ENCODE measurements at places on chromosomes 11 and 22.

DNA sequence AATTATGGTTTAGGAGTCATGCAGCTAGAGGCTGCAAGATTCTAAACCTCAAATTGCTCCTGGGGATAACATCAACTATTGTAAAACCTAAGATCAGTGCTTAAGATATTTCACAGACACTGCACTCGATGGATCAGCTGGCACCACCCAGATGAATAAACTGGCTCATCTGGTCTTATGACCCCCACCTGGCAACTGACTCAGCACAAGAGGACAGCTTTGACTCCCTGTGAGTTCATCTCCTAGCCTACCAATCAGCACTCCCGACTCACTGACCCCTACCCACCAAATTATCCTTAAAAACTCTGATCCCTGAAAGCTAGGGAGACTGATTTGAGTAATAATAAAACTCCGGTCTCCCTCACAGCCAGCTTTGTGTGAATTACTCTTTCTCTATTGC is 782 bp upstream of the TTC12 start:
- no peak for DNase-seq

DNA sequence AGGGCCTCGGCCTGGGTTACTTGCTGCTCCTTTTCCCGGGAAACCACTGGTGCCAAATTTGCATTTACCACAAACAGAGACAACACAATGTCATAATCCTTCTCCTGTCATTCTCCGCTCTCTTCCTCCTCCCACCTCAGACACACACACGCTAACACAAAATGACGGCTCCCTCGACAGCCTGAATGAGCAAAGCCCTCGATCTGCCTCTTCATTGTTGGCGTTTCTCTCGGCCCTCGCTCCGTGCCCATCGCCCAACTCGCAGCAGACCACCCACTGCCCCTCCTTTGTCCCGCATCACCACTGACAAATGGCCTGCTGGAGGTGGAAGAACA is 12.5 kb upstream of the TCF20 start:
- DNase-seq = no peak

GRCh38 chr11:532986-533585 is 2.3 kb downstream of the HRAS start:
- no peak for DNase-seq

GRCh38 chr11:16984229-16984628 is 30.0 kb downstream of the PLEKHA7 start:
- DNase-seq = no peak

GRCh38 chr22:26502688-26503561 is 9.3 kb downstream of the TFIP11 start:
- DNase-seq = peak; percentile 20

GRCh38 chr11:45872651-45873356 is 12.6 kb upstream of the MAPK8IP1 start:
- DNase-seq = peak; percentile 10

DNA sequence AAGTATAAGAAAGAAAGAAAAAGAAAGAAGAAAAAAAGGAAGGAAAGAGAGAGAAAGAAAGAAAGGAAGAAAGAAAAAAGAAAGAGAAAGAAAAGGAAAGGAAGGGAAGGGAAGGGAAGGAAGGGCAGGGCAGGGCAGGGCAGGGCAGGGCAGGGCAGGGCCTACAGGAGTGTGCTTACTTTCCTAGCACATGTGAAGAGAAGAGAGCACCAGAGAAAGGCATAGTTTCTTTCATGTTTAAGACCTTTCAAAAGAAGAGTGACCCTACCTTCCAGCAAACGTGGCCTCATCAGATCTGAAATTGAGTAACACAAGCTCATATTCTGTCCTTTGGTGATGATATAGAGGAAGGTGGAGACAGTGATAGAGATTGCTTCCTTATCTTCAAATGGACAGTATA is 899.3 kb upstream of the RAG2 start:
- no peak for DNase-seq

GRCh38 chr11:35994421-35994820 is 50.6 kb downstream of the LDLRAD3 start:
- no peak for DNase-seq

DNA sequence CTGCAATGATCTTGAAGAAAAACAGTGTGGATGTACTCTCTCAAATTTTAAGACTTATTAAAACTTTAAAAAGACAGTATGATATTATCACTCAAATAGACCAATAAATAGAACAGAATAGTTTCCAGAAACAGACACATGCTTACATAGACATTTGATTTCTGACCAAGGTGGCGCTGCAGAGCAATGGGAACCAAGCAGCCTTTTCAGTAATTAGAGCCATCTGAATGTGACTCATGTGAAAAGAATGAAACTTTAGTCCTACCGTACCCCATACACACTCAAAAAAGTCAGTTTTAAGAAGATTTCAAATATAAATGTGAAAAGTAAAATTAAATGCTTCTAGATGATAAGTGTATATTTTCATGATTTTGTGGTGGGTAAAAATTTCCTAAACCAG is 74.2 kb upstream of the MS4A8 start:
- DNase-seq = no peak

GRCh38 chr11:117717485-117718314 is 79.3 kb downstream of the DSCAML1 start:
- DNase-seq = no peak

GRCh38 chr22:21450858-21451353 is 16.3 kb upstream of the TMEM191C start:
- DNase-seq = no peak

DNA sequence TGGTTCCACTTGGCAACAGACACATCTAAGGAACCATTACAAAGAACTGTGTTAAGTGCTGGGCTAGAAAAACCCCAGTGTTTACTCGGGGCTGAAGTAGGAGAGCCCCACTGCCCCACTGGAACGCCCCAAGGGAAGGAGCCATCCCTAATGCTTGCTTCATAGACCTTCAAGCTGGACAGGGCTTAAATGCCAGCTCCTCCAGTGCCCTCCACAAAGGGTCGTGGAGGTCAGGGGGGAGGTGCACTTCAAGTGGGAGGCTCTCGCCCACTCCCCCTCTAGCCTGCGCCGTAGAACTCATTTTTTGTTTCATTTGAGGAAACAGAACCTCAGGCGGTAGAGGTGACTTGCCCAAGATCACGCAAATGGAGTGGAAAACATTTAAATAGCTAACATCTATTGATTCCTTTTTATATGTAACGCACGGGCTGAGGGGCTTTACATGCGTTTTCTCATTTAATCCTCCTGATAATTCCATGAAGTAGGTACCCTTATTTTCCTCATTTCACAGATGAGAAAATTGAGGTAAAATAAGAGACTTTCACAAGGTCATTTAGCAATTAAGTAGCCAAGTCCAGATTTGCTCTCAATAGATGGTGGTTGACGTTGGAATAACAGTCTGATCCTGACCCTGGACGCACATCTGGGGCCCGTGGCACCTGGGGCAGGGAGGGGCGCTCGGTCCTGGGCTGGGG is 545 bp upstream of the ZDHHC13 start:
- no peak for DNase-seq
